Effector memory CD8-positive, alpha-beta T cell (primary cell): ENCODE measurements at places on chromosomes 16 and 17.

- DNase-seq, result no peak
Observed at GRCh38 chr16:83603723-83604570, 203.8 kb upstream of the HSBP1 start.

DNA sequence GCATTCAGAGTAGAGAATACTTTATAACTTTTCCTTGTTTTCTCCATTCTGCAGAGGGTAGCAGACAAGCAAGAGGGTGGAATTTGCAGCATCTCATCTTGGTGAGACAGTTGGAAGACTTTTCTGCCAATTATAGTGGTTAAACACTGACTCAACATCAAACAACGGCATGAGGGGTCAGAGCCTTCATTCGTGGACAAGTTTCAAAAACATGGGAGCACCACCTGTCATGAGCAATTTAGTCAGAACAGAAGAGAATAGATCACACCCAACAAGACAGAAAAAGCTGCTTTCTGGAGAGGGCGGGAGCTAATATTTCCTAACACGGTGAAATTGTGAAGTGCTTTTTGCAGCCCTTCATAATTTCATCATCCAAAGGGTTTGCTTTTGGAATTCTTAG is 17.9 kb upstream of the ZNF652 start:
- no peak for DNase-seq

- DNase-seq, result no peak
Observed at GRCh38 chr17:82674656-82675475, 23.6 kb downstream of the RAB40B start.

GRCh38 chr16:31869511-31870201 is 4.0 kb upstream of the ZNF267 start:
- DNase-seq, result peak; percentile 61

- no peak for DNase-seq
Observed at GRCh38 chr17:67602444-67602843, 115.3 kb upstream of the NOL11 start.

GRCh38 chr17:39551879-39552278 is 55.8 kb downstream of the NEUROD2 start:
- DNase-seq, result no peak

GRCh38 chr16:2799205-2799858 is 1.1 kb downstream of the PRSS41 start:
- DNase-seq, result no peak

DNA sequence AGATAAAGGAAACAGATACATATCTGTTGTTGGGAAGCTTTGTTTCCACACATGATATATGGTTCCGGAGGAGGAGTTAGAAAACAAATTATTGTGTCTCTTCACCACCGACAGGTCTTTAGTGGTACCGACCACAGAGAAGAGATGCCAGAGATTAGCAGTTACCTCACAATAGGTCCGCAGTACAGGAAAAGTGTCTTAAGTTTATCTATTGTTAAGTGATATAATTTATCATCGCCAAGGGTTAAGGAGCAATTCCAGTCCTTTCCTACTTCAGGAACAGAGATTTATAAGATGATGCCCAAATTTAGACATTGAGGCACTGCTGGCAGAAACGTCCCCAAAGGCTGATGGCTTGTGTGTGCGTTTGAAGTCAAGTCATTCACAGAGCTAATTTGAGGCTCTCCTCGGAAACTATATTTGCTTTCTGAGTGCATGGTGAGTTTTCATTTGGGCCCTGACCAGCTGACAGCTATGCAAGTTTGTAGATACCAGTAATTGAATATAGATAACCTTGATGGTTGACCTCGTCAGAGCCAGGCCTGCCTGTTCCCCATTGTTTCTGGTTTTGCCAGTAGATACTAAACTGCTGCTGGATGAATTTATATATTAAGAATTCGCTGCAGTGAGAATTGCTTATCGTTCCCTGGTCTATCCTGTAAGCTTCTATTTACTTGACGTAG is 196.4 kb upstream of the IRX3 start:
- DNase-seq, result no peak
